Brain pericyte (primary cell): ENCODE measurements at places on chromosomes 6 and 20.

GRCh38 chr6:119190176-119190575 lies 111.7 kb upstream of the FAM184A start:
- no peak for DNase-seq

DNA sequence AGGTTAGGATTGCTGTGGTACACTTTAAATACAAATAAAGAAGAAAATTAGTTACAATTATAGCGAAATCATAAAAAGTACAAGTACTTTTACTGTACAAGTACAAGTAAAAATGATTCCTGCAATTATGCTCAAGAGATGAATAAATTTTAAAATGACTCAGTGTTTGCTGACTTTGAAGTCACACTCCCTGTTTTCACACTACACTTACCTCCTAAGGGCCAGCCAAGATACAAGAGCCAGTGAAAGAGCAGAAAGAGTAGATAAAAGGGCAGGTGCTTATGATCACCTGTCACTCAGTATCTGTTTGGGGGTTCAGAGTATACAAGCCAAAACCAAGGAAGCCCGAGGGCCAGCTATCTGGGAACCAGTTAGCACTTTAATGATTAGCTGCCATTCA lies 41.0 kb upstream of the COL21A1 start:
- DNase-seq = no peak

GRCh38 chr20:16613954-16614353 lies 40.7 kb upstream of the KIF16B start:
- no peak for DNase-seq

- DNase-seq = no peak
These were observed 918 bp downstream of the EIF6 start for GRCh38 chr20:35283441-35284266.

- DNase-seq = no peak
These were observed 10.7 kb downstream of the PTPRK start for GRCh38 chr6:128509709-128510108.

DNA sequence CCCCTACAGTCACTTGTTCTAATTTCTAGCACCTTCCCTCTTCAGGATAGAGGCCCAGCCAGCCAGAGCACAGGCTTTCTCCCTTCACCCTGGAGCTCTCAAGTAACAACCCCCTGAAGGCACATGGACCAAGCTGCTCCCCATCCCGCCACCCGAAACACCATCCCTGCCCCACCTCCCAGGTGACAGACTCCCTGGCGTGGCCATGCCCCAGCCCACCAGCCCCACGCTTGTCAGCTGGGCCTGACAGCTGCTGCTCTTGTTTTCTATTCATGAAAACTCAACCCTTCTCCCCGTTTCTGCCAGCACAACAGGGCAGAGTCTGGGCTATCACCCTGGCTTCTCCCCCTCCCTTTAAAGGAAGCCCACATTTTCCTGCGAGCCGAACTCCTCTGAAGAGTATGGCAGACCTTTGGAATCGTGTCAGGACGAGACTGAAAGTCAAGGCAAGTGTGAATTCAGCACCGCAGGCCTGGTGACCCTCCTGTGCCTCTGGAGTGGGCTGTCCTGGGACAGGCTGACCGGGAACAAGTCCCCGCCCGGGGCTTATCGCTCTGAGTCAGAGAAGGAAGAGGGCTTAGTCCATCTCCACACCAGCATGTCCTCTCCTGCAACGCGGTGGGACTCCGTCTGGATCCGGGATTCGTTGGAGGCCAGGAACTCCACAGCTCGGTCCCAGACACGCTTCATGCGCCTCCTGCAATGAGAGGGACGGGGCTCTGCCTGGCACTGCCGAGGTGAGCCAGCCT lies 16.7 kb downstream of the LEMD2 start:
- no peak for DNase-seq

- DNase-seq = no peak
These were observed 1.2 kb downstream of the ZNF335 start for GRCh38 chr20:45970646-45971424.

DNA sequence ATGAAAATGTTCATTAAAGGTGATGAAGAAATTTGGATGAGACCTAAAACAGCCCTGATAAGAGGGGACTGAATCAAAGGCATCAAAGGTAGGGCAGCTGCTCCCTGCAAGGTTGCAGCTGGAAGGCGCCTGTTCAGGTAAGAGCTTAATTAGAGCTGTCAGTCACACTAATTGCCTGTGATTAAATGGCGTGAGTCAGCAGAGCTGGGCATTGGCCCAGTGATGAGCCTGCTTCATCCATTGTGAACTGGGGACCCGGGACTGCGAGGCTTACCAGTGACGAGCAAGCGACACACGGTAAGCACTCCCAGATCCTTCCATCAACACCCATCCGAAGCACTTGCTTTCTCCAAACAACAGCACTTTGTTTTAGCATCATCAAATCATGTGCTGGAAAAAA lies 621.5 kb upstream of the CDH4 start:
- no peak for DNase-seq

- no peak for DNase-seq
These were observed 82.9 kb upstream of the FOXP4 start for GRCh38 chr6:41463062-41463930.

- no peak for DNase-seq
These were observed 124.7 kb upstream of the GPR6 start for GRCh38 chr6:109853426-109853825.

- no peak for DNase-seq
These were observed 21.5 kb upstream of the SERINC3 start for GRCh38 chr20:44543358-44543757.

GRCh38 chr6:22057962-22058361 lies 238.9 kb downstream of the PRL start:
- no peak for DNase-seq

- no peak for DNase-seq
These were observed 88.4 kb downstream of the COL19A1 start for GRCh38 chr6:69954733-69955132.

DNA sequence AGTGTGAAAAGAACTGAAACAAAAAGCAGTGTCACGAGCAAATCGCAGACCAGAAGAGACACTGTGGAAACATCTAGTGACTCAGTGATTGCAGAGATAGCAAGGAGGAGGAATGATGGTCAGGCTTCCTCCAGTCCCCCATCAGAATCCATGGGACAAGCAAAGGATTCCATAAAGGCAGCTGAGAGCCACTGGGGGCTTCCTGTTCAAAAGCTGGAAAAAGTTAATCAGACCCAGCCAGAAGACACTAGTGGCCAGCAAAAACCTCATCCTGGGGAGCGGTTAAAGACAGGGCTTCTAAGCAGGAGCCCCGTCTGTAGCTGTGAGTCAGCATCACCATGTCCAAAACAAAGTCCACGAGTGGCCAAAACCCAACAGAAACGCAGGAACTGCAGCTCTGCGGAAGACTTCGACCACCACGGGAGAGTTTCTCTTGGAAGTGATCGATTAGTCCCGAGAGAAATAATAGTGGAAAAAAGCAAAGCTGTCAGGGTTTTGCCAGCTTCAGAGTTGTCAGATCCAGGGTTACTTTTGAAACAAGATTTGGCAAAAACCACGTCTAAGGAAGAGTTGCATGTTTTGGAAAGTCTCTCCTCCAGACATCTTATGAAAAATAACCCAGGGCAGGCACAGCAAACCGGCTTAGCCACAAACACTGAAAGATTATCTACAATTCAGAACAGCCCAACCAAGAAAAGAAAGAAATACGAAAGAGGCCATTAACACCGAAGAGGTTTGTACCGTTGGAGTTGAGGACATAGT lies 51.0 kb downstream of the JAG1 start:
- DNase-seq = no peak

- no peak for DNase-seq
These were observed 74.9 kb upstream of the FOXP4 start for GRCh38 chr6:41471064-41471895.

DNA sequence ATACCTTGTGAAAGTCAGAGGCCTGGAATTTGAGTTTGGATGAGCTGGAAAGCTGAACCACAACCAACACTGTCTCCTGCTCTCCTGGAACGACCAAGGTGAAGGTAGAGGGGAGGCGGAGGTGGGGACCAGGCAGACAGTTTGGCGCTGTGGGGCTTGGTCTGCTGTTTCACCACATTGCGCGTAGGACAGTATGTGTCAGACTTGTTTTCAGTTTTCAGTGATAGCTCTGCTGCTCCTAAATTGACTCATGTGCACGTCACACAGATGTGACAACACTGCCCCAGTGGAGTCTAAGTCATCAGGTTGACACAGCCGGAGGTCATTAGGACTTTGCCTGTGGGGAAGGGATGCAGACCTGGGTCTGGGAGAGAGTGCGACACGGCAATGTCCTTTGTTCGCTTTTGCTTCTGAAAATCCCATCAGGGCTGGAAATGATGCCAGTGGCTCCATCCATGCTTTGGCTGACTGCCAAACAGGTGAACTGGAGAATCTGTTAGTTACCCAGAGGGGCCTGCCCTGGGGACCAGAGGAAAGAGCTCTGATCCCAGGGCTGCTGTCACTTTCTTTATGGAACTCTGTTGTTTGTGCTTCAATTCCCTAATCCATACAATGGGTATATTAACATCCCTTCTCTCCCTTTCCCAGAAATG lies 255.5 kb downstream of the CDC5L start:
- no peak for DNase-seq

GRCh38 chr6:100726666-100727065 lies 154.5 kb downstream of the ASCC3 start:
- DNase-seq = no peak

DNA sequence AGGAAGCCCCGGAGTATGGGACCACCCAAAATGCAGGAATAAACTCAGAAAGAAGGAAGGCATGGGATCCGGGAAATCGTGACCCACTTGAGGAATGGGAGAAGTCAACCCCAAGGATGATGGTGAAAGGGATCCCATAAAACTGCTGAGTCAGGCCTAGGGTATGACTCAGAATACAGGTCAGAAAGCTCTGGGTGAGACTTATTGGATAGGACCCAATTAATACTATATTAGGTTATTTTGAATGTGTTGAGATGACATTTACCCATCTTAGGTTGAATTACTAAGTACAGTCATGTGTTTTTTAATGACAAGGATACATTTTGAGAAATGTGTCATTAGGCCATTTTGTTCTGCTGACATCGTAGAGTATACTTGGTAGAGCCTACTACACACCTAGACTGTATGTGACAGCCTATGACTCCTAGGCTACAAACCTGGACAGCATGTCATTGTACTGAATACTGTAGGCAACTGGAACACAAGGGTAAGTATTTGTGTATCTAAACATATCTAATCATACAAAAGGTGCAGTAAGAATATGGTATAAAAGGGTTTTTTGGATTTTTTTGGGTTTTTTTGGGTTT lies 17.1 kb upstream of the HIVEP1 start:
- DNase-seq = no peak

GRCh38 chr20:20546402-20546801 lies 166.0 kb downstream of the RALGAPA2 start:
- no peak for DNase-seq

- no peak for DNase-seq
These were observed 277.7 kb upstream of the JARID2 start for GRCh38 chr6:14968056-14968637.

DNA sequence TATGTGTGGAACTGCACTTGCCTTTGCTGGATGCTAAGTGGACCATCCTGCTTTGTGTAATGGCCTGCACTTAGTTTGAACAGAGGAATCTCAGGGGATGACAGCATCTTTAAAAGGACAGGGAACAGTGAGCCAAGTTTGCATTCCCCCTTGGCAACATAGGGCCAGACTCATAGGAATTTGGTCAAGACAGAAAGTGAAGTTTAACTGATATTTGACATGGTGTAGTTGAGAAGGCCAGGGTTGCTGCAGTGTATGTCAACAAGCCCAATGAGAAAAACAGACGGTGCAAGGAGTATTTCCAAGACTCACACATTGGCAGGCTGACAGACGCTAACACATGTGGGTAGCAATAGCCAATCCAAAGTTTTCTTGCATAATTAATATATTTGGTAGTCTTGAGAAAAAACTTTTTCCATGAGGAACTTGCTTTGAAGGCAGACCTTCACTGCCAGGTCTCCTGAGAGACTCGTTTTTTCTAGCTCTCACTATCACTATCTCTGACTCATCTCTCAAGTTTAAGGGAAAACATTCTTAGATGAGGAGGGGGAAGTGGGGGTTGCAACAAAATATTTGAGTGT lies 213.8 kb downstream of the IBTK start:
- no peak for DNase-seq

DNA sequence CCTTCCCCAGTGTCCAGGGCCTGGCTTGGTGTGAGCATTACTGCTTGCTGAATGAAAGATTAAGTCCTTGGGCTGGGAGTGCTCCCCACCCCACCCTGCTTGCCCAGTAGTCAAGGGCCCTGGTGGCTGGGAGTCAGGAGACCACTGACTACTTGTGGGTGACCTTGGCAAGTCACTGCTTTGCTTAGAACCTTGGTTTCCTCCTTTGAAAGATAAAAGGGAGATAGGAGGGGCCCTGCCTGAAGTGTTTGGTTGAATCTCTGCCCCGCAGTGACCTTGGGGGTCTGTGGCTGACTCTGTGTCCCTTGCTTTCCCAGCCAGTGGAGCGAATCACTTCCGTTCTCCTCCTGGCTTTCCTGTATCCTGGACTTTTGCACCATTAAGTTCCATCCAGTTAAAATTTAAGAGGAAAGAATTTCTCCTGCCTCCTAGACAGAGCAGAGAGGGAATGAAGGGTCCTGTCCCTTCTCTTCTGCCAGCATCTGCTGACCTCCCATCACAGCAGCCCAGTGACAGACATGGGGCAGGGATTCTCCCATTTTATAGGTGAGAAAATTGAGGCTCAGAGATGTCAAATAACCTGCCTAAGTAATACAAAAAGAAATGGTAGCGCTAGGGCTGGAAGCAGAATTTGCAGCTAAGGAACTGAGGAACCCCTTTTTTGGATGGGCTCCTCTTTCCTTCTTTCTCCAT lies 3.5 kb upstream of the EPB41L1 start:
- no peak for DNase-seq

DNA sequence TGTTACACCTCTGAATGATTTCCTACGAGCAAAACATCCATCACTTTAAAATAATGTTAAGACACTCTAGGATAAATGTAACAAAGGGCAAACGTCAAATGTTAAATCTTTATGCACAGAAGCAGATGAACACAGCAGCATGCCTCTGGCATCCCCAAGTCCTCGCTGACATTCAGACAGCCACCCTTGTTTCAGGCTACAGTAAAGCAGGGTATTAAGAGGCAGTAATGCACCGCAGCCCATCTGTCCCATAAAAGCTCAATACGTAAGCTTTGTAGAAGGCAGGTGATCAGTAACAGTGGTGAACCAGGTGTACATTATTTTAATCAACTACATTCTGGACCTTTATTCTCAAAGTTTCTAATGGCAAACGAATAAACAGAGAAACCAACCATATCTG lies 64.8 kb downstream of the PPP1R3G start:
- DNase-seq = no peak
